Activated CD8-positive, alpha-beta T cell treated with anti-CD3 and anti-CD28 coated beads for 36 hours (primary cell): ENCODE measurements at places on chromosomes 7 and 10. TPM values are rescaled to one million over a fixed set of nuclear protein-coding genes. Genes with fewer than 3 reads are reported as not detected.

DNA sequence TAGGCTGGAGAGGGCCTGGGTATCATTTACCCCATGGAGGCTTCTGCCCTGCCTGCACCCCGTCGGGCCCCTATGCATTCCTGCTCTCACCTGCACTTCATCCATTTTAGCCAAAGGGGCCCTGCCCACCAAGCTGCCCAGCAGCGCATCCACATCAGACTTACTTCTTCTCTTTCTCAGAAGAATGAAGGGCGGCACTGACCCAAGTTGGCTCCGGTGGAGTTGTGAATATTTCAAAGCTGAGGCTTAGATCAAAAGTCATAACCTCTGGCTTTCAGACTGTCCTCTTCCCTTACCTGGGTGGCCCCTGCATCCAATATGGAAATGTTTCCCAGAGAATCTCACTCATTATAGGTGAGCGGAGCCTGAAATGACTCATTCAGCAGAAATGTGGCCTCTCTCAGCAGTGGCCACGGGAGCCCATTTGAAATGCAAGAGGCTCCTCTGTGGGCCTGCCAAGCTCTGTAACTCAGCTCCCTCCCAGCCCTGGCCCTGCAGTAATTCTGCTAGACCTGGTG is 117.6 kb upstream of the TCF7L2 start:
- DNase-seq: no peak

DNA sequence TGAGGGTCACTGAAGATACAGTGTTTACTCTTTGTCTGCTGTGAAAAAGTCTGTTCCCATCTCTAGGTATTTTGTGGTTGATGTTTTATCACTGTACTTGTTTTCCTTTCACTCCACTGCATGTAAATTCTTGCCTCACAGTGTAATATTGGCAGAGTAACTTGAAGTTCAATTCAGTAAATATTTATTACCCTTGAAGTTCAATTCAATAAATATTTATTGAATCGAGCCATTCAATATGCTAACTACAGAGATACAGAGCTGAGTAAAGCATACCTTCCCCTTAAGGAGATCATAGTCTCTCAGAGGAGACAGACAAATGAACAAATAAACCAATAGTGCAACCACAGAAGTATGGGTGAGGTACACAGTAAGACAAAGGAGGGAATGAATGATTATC is 9.2 kb downstream of the NUDT13 start:
- DNase-seq: no peak

The FAM25C gene
- not detected for total RNA-seq

The SMO gene
- total RNA-seq: 1.7 TPM

GRCh38 chr7:151662251-151662826 is 142.6 kb upstream of the RHEB start:
- no peak for DNase-seq

- DNase-seq: no peak
Observed at GRCh38 chr7:136692221-136692620, 176.2 kb upstream of the CHRM2 start.

The FLNC gene
- total RNA-seq: 0.16 TPM

- no peak for DNase-seq
Observed at GRCh38 chr10:95742485-95742884, 13.5 kb upstream of the ENTPD1 start.

- DNase-seq: no peak
Observed at GRCh38 chr10:59037018-59037389, 139.4 kb upstream of the PHYHIPL start.

GRCh38 chr10:126502441-126502840 is 114.2 kb upstream of the ADAM12 start:
- no peak for DNase-seq

DNA sequence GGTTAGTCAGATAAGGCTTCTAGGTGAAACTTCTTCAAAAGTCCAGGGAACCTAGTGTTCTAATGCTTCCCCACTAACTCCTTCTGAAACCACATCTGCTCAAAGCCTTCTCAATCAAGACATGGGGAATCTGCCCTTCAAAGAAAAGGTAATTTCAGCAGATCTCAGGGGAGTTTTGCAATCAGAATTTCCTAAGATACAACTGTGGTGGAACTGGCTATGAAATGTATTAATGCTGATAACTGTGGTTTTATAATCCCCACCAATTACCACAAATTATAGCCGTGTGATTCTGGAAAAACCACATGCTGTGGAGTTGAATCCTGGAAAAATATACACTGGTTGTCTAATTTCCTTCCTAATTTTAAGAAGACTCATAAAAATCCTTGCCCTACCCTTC is 233.8 kb downstream of the SORCS1 start:
- DNase-seq: no peak

DNA sequence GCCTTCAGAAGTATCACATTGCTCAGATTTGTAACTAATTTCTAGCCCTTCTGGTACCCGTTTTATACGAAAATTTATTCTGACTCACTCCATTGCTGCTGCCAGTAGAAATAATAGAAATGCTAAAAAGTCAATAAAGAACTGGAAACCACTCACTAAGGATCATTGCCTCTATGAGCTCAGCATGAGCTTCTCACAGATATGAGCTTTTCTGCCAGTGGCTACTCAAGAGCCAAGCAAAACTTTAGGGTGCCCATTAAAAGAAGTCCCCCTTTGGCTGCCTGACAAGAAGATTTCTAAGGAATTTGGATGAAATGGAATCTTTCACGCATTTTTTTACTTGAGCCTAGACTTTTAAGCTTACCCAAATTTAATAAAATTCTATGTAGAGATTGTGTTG is 52.5 kb downstream of the GPR37 start:
- no peak for DNase-seq

The PRPS1L1 gene
- not detected for total RNA-seq

The DYDC2 gene
- total RNA-seq: 0.70 TPM

DNA sequence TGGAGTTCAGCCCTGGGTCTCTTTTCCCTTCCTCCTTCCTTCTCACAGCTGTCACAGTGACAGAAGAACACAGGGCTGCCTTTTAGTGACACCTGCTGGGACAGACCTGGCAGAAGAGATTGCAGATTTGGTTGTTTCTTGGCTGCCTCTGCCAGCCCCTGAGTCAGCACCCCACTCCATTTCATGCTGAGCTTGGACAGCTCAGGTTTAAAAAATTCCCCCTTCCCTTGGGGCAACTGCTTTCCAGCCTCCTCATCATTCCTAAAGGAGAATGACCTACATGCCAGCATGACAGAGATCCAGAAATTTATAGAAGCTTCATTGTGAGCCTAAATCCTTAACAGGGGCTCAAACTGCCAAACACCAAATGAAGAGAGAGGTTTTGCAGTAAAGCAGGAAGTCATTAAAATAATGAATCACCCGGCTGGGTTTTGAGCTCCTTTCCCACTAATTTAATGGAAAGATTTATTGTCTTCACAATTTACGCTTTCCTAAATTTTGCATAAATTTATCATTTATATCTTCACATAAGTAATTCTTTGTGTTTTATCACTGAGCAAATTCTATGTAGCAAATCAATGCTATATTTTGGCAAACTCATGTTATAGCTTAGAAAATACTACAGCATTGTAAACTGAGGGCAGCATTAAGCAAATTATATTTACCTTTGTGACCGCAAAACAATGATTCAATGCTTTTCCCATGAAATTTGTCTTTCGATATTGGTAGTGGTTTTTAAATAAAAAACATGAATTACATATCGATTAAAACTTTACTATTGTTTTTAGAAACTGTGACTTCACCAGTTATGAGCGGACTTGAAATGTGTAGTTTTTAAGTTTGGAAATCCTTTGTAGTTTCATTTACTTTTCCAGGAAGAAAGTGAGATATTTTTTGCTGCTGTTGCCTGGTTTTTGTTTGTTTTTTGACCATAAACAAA is 399.5 kb upstream of the ANKRD30A start:
- DNase-seq: no peak

DNA sequence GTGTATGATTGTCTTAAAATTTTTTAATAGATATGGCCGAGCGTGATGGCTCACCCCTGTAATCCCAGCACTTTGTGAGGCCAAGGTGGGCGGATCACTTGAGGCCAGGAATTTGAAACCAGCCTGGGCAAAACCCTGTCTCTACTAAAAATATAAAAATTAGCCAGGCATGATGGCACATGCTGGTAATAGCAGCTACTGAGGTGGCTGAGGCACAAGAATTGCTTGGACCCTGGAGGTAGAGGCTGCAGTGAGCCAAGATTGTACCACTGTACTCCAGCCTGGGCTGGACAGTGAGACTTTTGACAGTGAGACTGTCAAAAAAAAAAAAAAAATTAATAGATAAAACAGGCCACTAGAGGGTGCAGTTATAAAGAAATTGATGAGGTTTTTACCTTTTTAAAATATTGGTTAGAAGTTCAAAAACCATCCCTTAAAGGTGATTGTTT is 20.5 kb downstream of the NOM1 start:
- no peak for DNase-seq

The PIK3AP1 gene
- total RNA-seq: 4.1 TPM

The GJD4 gene
- not detected for total RNA-seq

The MYH16 gene
- not detected for total RNA-seq

GRCh38 chr7:92293896-92294590 is 48.3 kb downstream of the ANKIB1 start:
- no peak for DNase-seq

GRCh38 chr7:98978672-98979071 is 100.3 kb downstream of the TRRAP start:
- DNase-seq: no peak

GRCh38 chr7:2725178-2726105 is 37.4 kb downstream of the AMZ1 start:
- no peak for DNase-seq

The PAX4 gene
- not detected for total RNA-seq

DNA sequence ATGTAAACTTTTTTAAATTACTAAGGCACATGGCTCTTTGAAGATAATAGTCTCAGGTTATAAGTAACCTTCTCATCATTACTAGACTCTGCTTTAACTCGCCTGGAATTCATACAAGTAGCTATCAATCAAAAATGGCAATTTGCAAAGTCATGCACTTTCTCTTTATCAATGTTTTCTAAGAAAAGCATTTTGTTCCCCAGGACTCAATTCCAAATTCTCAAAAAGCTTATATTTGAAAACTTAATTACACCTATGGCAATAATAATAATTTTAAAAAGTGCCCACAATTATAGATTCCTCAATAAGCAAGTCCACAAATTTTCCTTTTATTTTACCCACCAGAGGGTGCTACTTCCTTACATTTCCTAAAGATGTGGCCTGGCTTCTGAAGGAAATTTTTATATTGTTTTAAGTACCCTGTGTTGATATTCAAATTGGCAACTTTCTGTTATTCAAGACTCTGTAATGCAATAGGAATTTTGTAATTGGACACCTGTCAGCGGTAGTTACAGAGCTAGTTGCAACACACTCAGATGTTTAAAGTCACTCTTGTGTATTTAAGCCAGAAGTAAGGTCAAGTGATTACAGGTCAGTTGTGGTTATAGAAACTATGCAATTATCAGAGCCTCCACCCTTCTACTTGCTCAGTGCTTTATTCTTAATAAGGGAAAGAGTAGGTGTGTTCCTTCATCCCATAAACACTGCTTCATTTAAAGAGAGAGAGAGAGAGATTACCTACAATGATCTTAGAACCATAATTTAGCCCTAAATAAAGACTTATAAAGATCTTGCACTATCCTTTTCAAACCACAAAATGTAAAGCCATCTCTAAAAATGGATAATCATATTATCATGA is 47.1 kb upstream of the HYAL4 start:
- DNase-seq: no peak

The NUTM2A gene
- total RNA-seq: 0.54 TPM
